Activated T-helper 2 cell treated with anti-CD3 and anti-CD28 coated beads, Interferon-gamma antibody, Interleukin-2, Interleukin-4, amounts not matched to agents 10 μg/mL and 5 μg/mL and 100 μg/mL, durations not matched to agents 14 hours and 24 hours and 36 hours (primary cell): ENCODE measurements at places on chromosomes 12 and 14. TPM values are rescaled to one million over a fixed set of nuclear protein-coding genes. Genes with fewer than 3 reads are reported as not detected.

NRL gene
- 1.6 and 1.8 TPM in 2 replicates for total RNA-seq

GPHB5 gene
- not detected in 2 replicates for total RNA-seq

FGF23 gene
- total RNA-seq, result not detected in 2 replicates

ENDOU gene
- total RNA-seq, result not detected in 2 replicates

MFAP5 gene
- not detected in 2 replicates for total RNA-seq

DCAF5 gene
- 30.4 and 30.7 TPM in 2 replicates for total RNA-seq

SLC6A12 gene
- total RNA-seq, result 0.37 TPM in 1 of 2 replicates, not detected in the other

CPNE6 gene
- not detected in 2 replicates for total RNA-seq

RPGRIP1 gene
- not detected in 2 replicates for total RNA-seq
